ENCODE measurements at places on chromosomes 4 and X. TPM values are rescaled to one million over a fixed set of nuclear protein-coding genes. Genes with fewer than 3 reads are reported as not detected.

The SLC9B1 gene
- total RNA-seq = 1.7 TPM

DNA sequence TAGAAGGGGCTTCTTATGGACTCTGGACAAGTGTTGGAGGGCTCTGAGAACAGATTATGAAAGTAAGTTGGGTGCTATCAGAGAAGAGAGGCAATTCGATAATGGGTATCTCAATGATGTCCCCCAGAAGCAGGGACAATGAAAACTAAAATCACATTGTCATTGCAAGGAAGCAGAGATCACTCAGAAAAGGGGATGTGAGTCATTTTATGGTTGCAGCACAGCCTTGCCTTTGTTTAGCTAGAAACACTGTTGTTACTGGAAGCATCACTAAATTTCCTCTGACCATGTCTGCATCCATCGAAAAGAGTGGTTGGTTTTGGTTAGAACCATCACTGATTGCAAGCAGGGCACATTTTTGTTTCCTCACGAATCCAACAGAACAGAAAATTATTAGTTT is 246.8 kb upstream of the NWD2 start:
- no peak for DNase-seq

The AKAP14 gene
- total RNA-seq = not detected

The SNCA gene
- total RNA-seq = 7.9 TPM

The TMSB15C gene
- 1.4 TPM for total RNA-seq

The GSX2 gene
- total RNA-seq = not detected

- no peak for DNase-seq
Measured at GRCh38 chr4:48022192-48022799, 5.7 kb downstream of the NIPAL1 start.

DNA sequence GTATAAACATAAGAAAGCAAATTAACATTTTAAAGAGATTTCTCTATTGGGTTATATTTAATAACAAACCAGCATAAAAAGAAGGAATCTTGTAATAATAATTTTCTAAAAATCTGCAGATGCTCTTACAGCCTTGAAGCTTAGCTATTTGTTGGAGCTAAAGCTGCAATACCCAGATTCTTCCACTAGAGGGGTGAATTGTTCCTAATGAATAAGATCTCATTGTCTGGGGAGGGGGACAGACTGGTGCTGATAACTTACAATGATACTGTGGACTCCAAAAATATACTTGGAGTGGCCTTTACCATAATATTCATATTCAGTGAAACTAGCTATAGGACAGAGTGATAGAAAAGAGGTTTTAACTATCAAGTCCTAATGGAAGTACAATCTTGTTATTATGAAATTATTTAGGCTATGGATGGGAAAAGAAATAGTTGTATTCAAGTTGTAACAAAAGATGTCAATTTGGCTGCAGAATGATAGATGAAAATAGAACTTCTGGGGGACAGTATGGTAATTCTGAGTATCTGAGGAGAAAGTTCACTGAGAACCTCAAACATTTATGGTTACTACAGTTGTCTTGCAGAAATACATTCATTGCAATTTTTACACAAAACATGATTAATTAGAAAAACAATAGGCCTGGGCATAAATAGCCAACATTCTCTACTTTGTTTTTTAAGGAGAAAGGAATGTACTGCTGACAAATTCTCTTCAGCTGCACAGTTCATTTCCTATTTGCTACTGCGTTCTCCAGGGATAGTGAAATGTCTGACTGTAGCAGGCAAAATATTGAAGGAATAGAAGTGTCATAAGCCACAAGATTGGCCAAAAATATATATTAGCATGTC is 443.3 kb downstream of the GBA3 start:
- DNase-seq = no peak

DNA sequence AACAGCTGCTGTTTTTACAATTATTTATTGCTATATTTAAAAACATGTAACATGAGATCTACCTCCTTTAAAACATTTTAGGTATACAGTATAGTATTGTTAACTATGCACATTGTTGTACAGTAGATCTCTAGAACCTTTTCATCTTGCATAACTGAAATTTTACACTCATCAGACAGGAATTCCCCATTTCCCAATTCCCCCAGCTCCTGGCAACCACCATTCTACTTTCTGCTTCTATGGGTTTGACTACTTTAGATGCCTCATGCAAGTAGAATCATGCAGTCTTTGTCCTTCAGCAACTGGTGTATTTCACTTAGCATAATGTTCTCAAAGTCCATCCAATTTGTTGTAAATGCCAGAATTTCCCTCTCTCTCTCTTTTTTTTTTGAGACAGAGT is 9.7 kb upstream of the LSM6 start:
- DNase-seq = no peak

The SORCS2 gene
- 7.3 TPM for total RNA-seq

GRCh38 chr4:4837316-4837715 is 22.1 kb upstream of the MSX1 start:
- DNase-seq = no peak

The CFAP99 gene
- total RNA-seq = not detected

The DOK7 gene
- total RNA-seq = 40.0 TPM

The NFKB1 gene
- total RNA-seq = 20.7 TPM

The DCHS2 gene
- not detected for total RNA-seq

DNA sequence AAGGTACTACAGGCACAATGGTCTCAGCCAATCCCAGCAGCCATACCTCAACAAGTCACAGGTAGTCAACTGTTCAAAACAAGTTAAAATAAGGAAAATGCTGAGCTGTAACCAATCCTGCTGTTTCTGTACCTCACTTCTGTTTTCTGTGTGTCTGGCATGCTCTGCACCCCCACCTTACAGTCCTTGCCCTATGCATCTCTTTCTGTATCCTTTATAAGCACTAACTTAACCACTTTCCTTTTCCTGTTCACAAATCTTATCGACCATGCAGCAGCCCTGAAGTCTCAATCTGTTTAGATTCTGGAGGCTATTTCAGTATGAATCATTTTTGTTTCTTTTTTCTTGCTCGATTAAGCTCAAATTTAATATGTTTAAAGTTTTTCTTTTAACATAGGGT is 12.5 kb upstream of the FAM13A start:
- DNase-seq = no peak

DNA sequence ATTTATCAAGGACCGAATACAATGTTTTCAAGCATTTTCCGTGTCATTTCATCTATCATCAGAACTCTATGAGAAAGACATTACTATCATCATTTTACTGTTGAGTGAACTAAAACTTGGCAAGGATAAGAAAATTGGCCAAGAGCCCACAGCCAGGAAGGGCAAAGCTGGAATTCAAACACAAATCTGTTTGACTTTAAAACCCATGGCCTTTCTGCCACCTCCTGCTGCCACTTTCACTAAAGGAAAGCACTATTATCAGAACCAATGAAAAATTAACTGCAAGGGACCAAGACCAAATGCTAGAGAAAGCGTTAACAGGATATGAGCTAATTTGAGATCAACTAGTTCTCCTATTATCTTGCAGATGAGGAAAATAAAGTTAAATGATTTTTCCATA is 2759.2 kb downstream of the ARAP2 start:
- DNase-seq = no peak

GRCh38 chr4:174882317-174882992 is 35.7 kb upstream of the ADAM29 start:
- DNase-seq = no peak

- DNase-seq = no peak
Measured at GRCh38 chrX:148067285-148067684, 86.1 kb downstream of the FMR1NB start.

The TMPRSS11D gene
- total RNA-seq = not detected

The SLC16A2 gene
- total RNA-seq = 12.4 TPM

The LEF1 gene
- 0.76 TPM for total RNA-seq

The SLC6A14 gene
- total RNA-seq = not detected

GRCh38 chr4:155444721-155445120 is 68.0 kb upstream of the MAP9 start:
- no peak for DNase-seq

DNA sequence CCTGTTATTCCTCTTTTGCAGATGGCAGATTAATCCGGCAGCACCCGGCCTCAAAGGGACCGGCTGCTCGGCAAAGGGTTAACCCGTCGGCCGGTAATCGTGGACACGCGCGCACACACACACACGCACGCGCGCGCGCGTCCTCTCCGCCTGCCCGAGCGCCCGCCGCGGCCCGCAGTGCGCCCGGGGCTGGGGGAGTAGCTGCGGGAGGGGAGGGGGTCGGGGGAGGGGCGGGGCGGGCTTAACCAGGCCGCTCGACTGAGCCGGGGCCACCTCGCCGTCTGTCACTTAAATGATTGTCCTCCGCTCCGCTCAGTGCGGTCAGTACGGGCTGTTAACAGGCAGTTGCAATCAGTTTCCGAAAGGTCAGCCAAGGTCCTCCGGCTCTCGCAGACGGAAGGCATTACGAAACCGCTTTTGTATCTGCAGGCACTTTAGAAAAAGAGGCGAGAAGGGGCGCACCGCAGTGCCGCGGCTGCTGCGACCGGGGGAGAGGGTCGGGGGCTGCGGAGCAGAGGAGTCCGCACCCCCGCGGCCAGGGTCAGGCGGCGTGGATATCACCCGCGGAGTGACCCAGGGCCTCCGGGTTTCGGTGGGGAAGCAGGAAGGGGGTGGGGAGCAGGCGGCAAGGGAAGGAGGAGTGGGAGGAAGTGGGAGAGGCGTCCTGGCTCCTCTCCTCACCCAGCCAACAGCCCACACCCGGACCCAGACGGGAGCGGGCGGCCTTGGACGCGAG is 57.3 kb upstream of the BCOR start:
- peak; percentile 90 for DNase-seq

The GCNA gene
- 1.4 TPM for total RNA-seq

DNA sequence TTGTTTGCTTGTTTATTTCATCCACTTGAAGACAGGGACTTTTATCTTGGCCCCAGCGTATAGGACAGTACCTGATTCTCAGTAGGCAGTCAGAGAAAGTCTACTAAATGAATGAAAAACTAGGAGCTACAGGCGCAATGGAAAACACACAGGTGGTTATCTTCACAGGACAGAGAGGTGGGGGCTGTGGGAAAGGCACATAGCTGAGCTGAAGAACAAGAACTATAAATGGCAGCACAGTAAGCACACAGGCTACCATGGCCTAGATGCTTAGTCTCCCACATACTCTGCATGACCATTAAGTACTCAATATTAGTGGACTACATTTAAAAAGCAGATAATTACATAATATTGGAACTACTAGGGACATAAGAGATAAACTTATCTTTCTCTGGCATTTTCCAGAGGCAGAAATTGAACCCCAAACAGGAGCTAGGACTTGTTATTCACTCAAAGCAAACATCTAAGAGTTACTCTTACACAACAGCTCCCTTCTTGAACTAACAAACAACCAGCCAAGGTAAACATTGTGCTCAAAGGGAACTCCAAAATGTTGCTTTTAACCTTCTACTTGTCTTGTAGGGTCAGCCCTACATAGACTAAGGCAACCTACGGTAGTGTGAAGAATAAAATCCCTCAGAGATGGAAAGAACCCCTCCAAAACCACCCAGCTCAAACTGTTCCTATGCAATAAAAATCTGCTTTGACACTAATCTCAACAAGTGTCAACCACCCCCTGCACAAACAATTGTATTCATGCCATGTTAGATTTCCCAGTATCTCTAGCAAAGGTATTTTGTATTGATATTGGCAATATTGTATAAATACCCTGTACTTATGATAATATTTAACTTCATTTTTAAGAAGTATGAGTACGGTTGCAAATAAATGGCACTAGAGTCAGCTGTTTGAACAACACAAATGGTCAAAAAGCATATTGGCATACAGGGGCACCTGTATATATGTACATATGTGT is 593.6 kb downstream of the KLHL13 start:
- DNase-seq = no peak
